ENCODE measurements at places on chromosomes 4 and X. TPM values are rescaled to one million over a fixed set of nuclear protein-coding genes. Genes with fewer than 3 reads are reported as not detected.

GRCh38 chr4:53586121-53586816 lies 5.0 kb downstream of the LNX1 start:
- DNase-seq = peak; percentile 96

DNA sequence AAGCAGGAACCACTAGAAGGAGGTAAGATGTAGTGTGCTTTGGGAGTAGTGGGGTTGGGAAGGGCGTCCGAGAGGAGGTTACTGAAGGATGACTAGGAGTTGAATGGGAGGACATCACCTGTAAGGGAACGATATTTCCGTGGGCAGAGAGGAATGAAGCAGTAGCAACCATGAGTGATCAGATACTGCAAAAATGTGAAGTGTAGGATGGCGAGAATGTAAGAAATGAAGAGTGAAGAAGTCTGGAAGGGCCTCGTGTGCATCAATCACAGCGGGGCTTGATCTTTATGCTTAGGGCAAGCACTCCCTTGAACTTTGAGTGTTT lies 594 bp downstream of the MSMO1 start:
- DNase-seq = no peak

GRCh38 chrX:29661290-29661689 lies 554.1 kb upstream of the MAGEB2 start:
- peak; percentile 54 for DNase-seq

GRCh38 chr4:176054942-176055341 lies 10.7 kb upstream of the WDR17 start:
- DNase-seq = no peak

DNA sequence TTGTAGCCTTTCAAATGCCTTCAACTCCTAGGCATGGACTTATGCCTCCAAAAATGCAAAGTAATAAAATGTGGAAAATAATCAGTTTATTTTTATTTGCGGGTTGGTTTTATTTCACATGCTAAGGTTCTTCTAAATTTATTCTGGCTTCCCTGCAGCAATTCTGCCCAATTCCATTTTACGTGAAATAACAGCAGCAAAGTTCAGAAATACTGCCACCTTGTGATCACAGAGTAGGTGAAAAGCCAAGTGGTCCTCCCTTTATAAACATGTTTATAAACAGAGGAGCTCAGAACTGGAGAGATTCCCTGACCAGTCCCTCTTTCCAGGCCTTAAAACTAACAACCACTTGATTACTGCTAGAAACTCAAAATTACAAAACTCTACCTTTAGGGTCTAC lies 14.7 kb upstream of the DCHS2 start:
- DNase-seq = peak; percentile 9

PTTG2 gene
- polyA plus RNA-seq = not detected

All from fibroblast of lung (primary cell).